IMR-90 (cell line): ENCODE measurements at places on chromosomes 4 and X.

DNA sequence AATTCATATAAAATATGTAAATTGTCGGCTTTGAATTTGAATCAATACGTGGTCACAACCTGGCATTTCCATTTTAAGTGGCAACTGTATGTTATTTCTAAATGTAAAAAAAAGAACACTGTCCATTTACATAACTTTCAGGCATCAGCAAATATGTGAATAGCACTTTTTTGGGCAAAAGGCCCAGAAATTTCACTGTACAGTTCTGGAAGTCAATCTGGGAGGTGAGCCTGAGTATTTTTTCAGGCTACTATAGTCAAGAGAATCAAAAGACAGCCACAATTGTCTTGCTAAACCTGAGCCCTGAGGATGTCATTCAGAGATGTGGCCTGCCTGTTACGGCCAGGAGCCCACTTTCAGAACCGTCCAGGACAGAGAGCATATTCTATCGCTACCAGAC lies 543.9 kb upstream of the MAGEB2 start:
- no peak overlapping the region for H3K27ac ChIP-seq
- no peaks in the 10 kb centered on the region for H3K36me3 ChIP-seq
- peak; percentile 62 for DNase-seq
- no peaks in the 10 kb centered on the region for H3K27me3 ChIP-seq

DNA sequence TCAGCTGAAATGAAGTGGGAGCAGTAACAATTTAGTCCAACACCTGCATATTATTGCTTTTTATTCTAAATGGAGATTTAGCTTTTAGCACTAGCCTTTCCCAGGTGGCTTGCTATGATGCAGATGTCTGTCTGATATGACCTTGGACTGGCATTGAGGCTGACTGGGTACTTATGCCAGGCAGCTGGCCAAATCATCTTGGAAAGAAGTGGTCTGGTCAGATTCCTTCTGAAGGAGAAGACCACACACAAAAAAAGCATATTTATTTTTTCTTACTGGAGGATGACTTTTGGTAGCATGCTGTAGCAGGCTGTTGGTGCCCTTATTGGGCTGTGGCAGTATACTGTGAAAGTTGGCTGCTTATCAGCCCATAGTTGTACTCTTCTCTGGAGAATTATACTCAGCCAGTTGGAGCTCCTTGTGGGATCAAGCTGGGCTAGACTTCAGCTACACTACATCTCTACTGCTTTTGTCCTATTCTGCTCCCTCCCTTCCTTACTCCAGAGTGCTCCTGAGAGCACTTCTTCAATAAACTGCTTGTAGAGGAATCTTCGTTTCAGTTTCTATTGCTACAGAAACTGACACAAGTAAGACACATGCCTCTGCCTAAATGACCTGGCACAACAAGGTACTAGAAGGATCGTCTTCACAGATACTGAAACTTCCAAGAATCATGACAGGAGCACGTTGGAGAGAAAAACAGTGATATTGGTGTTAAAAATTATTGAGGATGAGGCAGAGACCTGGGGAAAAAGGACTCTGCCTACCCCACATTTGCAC lies 196.8 kb upstream of the RPS6KA3 start:
- H3K27ac ChIP-seq, result no peak overlapping the region
- H3K4me3 ChIP-seq, result no peak overlapping the region
- no peaks in the 10 kb centered on the region for H3K36me3 ChIP-seq

DNA sequence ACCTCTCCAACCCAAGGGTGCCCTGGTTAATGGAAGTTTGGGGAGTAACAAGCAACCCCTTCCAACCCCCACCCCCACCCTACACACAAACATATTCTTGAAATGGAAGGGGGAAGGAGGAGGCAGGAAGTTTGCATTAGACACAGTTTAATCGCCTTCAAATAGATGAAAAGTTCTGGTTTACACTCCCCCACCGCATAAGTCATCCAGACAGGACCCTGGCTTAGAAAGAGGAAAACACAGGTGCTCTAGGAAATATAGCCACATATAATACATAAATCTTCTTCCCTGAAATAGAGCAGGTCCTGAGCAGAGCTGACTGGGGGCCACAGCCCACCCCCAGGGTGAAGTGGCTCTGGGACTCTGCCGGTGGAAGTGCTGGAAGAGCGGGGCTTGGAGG lies 25.1 kb downstream of the SASH3 start:
- DNase-seq, result no peak
- H3K36me3 ChIP-seq, result peaks cover 3% of the 10 kb centered on the region
- H3K4me1 ChIP-seq, result no peaks in the 10 kb centered on the region
- H3K27ac ChIP-seq, result no peak overlapping the region

DNA sequence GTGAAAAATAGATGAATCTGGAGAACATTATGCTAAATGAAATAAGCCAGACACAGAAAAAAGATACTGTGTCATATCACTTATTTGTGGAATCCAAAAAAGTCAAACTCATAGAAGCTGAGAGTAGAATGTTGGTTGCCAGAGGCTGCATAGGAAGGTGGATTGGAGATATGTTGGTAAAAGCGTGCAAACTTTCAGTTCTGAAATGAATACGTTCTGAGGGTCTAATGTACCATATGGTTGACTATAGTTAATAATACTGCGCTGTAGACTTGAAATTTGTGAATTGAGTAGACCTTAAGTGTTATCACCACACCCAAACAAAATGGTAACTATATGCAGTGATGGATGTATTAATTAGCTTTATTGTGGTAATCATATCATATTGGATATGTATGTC lies 45.0 kb upstream of the UPRT start:
- H3K4me1 ChIP-seq, result no peaks in the 10 kb centered on the region
- no peak overlapping the region for H3K4me3 ChIP-seq
- H3K27me3 ChIP-seq, result no peaks in the 10 kb centered on the region; the same call in none of the 2 replicates
- H3K36me3 ChIP-seq, result no peaks in the 10 kb centered on the region

DNA sequence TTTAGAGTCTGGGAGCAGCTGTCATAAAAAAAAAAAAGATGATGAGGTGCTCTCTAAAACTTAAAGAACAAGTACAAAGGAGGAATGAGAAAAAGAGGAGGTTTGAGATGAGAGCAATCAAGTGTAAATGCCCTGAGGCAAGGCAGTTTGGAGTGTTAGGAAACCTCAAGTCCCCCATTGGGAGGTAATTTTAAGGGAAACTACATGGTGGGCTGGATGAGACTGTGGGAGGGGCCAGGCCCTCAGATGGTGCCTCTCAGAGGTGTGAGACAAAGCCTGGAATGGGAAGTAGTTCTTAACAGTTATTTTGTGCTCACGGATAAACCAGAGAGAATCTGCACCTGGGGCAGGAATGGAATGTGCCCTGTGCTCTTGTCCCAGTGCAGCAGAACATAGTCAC lies 1.9 kb upstream of the MAGEB3 start:
- no peaks in the 10 kb centered on the region for H3K36me3 ChIP-seq
- no peaks in the 10 kb centered on the region for H3K4me1 ChIP-seq
- H3K4me3 ChIP-seq, result no peak overlapping the region
- no peak overlapping the region for H3K27ac ChIP-seq

DNA sequence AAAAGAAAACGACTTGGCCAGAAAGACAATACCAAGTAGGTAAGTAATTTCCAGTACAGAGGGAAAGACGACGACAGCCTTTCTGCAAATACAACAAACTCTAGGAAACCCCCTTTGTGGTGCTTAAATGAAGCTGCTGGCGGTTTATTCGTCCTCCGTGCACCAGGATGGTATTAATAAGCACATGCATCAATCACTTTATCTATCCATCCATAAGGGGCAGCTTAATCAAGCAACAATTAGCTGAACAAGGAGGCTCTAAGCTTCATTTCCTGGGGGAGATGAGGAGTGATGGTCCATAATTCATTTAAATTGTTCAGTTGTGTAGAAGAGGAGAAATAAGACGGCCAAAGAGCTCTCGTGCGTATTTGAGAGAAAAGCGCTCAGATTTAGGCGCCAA lies 26.2 kb downstream of the IRF2 start:
- H3K4me1 ChIP-seq, result peaks cover 16% of the 10 kb centered on the region
- H3K4me3 ChIP-seq, result no peak overlapping the region
- H3K36me3 ChIP-seq, result peaks cover 4% of the 10 kb centered on the region; the same call in 1 of the 2 replicates
- no peaks in the 10 kb centered on the region for H3K27me3 ChIP-seq
- no peak overlapping the region for H3K27ac ChIP-seq
- no peak for DNase-seq

DNA sequence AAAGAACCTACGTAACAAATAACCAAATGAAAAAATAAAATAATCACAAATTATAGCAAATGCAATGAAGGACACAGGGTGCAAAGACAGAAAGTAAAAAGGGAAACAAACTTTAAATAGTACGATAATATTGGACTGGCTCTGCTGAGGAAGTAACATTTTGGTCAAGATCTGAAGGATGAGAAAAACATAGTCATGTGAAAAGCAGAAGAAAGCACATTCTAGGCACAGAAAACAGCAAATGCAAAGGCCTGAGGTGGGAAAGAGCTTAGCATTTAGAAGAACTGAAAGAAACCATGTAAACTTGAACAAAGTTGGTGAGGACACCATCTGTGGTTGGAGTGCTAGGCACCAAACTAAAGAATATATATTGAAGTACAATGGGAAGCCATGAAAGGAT lies 111.2 kb downstream of the PPP3CA start:
- H3K4me3 ChIP-seq, result no peak overlapping the region
- no peak for DNase-seq
- H3K36me3 ChIP-seq, result no peaks in the 10 kb centered on the region
- no peak overlapping the region for H3K27ac ChIP-seq
- peaks cover under 1% of the 10 kb centered on the region for H3K4me1 ChIP-seq

DNA sequence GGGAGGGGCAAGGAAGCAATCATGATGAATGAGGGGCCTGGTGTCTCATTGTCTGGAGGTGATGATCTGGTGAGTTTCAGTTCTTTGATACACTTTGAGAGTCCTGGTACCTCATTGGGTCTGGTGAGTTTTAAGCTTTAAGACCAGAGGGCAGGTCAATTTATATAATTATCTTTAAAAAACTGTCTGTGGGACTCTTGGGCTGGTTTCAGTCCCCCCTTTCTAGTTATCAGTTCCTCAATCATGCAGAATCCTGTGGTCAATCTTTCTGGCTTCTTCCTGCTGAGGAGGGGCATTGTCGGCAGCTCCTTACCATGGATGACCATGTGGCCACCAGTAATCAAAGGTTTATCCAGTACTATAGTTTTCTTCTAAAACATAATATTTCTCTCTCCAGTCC lies 789.1 kb downstream of the PCDH18 start:
- no peak overlapping the region for H3K4me3 ChIP-seq
- no peak for DNase-seq
- H3K4me1 ChIP-seq, result peaks cover 8% of the 10 kb centered on the region
- no peaks in the 10 kb centered on the region for H3K27me3 ChIP-seq
- no peaks in the 10 kb centered on the region for H3K36me3 ChIP-seq

DNA sequence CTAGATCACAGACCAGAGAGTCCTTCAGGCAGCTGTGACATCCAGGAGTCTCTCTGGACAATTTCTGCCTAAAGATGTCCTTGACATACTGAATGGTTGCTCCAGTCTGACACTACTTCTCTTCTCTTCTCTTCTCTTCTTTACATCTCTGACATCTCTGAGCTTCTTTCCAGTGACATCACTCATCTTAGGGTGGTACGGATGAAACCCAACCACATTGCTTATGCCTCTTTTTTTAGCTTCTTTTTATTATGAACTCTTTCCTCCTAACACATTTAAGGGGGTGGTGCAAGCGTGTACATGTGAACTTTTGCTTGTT lies 39.4 kb upstream of the IRF2 start:
- peak overlapping the region; percentile 61; the same call in 1 of the 2 replicates for H3K27ac ChIP-seq
- H3K27me3 ChIP-seq, result no peaks in the 10 kb centered on the region
- no peaks in the 10 kb centered on the region for H3K36me3 ChIP-seq
- no peak for DNase-seq
- H3K4me3 ChIP-seq, result peak overlapping the region; percentile 41
- H3K4me1 ChIP-seq, result peaks cover 12% of the 10 kb centered on the region

DNA sequence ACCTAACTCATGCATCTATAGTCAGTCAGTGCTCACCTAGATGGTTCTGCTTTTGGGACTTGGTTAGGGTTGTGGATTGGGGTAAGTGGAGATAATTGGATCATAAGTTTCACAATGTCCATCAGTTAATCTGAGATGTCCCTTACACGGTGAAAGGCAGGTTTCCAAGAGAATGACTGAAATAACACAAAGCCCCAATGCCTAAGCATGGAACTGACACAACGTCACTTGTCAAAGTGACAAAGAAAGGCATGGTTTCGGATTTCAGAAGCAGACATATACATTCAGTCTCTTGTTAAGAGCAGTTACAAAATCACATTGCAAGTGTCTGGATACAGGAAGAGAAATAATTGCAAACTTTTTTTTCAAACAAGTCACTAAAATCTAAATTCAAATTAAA lies 1456.9 kb downstream of the TECRL start:
- no peak overlapping the region for H3K4me3 ChIP-seq
- DNase-seq, result no peak
- H3K36me3 ChIP-seq, result no peaks in the 10 kb centered on the region
- H3K27ac ChIP-seq, result no peak overlapping the region
- H3K4me1 ChIP-seq, result no peaks in the 10 kb centered on the region
- H3K27me3 ChIP-seq, result no peaks in the 10 kb centered on the region

GRCh38 chr4:87077914-87078585 lies 142.4 kb downstream of the KLHL8 start:
- no peak for DNase-seq
- no peak overlapping the region for H3K4me3 ChIP-seq
- no peaks in the 10 kb centered on the region for H3K36me3 ChIP-seq
- peaks cover 13% of the 10 kb centered on the region for H3K4me1 ChIP-seq
- no peaks in the 10 kb centered on the region for H3K27me3 ChIP-seq
- H3K27ac ChIP-seq, result no peak overlapping the region

DNA sequence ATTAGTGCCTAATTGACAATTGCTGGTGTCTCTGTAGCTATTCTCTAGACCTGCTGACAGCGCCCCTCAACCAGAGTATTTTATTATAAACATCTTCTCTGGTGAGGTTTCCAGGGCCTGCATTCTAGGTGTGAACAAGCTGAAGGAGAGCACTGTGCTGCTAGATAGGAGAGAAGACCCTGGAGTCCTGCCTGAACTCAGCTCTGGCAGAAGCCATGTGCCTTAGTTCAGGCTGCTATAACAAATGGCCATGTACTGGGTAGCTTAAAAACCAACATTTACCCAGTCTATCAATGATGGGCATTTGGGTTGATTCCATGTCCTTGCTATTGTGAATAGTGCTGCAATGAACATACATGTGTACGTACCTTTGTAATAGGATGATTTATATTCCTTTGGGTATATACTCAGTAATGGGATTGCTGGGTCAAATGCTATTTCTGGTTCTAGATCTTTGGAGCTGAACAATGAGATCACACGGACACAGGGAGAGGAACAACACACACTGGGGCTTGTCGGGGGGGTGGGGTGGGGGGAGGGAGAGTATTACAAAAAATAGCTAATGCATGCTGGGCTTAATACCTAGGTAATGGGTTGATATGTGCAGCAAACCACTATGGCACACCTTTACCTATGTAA lies 185.5 kb upstream of the CPEB2 start:
- H3K36me3 ChIP-seq, result no peaks in the 10 kb centered on the region
- H3K27me3 ChIP-seq, result no peaks in the 10 kb centered on the region
- no peak overlapping the region for H3K27ac ChIP-seq
- no peaks in the 10 kb centered on the region for H3K4me1 ChIP-seq
